ENCODE measurements at places on chromosomes 4 and X.

GRCh38 chr4:23947826-23948225, 58.0 kb upstream of the PPARGC1A start:
- DNase-seq, result no peak

DNA sequence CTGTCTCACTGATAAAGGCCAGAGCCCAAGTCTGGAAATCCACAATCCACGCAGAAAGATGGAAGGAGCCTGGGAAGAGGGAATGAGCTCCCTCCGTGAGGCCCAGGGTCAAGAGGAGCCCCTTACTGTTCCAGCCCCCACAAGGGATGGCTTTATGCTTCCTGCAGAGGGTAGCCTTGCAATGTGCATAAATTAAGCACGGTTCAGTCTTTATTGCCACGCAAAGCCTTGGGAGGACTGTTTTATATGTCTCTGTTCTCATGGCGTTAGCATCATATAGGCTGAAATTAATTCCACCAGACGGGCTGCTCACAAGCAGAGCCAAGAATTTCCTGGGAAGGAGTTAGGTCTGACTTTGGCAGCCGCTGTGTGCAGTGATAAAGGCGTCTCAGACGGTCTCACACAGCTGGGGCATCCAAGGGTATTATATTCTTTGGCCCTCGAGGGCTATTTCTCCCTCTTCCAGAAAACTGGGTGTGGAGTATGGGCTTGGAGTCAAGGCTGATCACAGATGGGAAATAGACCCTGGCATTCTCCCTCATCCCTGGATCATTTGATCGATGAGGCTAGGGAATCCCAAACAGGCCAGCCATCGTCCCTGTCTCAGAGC, 38.5 kb downstream of the CYTL1 start:
- DNase-seq, result peak; percentile 21

DNA sequence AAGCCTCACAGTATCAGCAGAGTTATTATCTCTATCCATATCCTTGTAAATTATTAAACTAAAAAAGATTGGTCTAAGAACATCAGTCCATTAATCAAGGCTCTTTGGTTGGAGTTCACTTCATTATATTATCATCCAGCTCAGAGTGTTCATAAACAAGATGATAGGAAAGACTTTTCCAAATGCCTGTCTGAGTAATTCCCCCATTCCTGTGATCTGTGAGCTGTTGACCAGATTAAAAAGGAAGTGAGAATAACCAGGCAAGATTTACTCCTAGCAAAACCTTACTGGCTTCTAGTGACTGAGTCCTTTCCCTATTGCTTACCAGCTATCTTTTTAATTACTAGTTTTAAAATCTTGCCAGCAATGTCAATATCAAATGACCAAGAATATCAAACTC, 14.9 kb downstream of the PKD2 start:
- DNase-seq, result no peak

- DNase-seq, result no peak
These were observed 133.6 kb downstream of the GPM6A start for GRCh38 chr4:175678451-175678850.

GRCh38 chr4:7196288-7196651, 3.9 kb downstream of the SORCS2 start:
- DNase-seq, result no peak

- DNase-seq, result no peak
These were observed 26.2 kb upstream of the USP46 start for GRCh38 chr4:52685316-52685715.

GRCh38 chr4:163966612-163967011, 472.1 kb downstream of the TMA16 start:
- no peak for DNase-seq

DNA sequence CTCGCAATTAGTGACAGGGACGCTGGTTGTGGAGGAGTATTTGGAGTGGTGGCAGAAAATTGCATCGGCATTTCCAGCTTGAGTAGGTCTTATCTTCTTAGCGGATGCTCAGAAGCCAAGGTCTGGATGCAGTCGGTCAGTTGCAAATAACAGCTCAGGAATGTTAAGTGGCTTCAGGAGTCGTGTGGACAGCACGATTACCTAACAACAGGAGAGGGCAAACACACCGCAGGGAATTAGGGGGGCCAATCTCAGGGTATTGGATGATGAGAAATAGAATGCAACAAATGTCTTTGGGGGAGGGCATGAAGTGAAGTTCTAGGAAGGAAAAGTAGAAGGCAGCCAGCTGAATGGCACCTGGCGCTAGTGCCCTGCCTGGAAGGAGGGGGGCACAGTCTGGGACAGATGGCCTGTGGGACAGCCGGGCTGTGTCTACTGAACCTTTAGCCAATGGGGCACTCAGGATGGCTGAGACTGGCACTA, 11.8 kb downstream of the RASL11B start:
- no peak for DNase-seq

- no peak for DNase-seq
These were observed 460.7 kb upstream of the RPS6KA3 start for GRCh38 chrX:20727447-20727846.

- DNase-seq, result no peak
These were observed 500 bp downstream of the CDX4 start for GRCh38 chrX:73447311-73447794.

DNA sequence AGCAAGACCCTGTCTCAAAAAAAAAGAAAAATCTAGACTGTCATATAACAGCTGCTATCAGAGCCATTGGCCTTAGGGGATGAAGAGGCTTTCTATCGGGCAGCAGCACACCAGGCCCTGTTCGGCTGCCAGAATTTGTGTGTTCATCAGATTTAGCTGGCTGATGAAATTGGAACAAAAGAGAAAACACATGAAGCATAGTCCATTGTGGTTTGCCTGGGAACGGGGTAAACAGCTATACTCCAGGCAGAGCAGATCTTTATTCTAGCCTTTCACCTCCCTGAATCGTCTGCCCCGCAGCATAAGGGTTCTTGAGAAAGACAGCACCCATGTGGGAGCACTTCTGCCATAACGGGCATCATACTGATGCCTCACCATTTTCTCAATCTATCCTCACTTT, 11.6 kb downstream of the TKTL1 start:
- no peak for DNase-seq

GRCh38 chr4:85151371-85151770, 184.9 kb upstream of the WDFY3 start:
- peak; percentile 54 for DNase-seq

DNA sequence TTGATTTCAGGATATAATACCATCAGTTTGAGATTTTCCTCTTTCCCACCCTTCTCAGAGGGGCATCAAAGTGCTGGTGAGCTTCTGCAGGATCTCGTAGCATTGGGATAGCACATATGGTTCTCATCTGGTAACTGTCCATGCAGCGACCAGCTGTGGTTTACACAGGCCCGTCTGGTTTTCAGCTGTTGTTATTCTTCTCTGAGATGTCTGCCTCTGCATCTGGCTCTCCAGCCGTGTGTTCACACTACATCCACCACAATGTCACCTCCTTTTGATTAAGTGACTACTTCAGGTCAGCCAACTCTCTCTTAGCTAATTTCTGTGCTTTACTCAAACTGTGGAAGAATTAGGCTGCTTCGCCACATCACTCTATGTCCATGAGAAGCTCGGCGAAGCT, 676.7 kb upstream of the TENM3 start:
- DNase-seq, result peak; percentile 39

DNA sequence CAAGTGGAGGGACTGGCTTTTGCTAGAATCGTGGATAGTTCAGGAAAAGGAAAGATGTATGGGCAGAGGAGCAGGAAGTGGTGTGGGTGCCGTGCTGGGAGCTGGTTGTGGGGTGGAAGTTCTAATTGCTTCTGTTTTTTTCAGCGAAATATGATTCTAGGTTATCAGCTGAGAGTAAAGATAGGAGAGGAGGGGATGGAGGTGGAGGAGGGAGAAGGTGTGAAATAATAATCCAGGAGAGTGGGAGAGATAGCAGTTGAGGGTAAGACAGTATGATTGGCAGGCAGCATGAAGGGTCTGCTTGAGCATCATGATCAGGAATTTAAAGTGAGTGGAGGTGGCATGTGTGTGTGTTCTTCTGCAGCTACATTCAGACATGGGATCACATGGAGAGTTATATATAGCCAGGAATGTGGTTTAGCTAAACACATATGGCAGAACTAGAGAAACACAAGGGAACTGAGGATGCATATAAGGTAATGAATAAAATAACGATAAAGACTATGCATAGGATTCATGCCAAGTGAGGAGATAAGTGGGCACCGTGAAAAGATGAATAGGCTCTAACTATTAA, 133.7 kb downstream of the ANK2 start:
- no peak for DNase-seq

DNA sequence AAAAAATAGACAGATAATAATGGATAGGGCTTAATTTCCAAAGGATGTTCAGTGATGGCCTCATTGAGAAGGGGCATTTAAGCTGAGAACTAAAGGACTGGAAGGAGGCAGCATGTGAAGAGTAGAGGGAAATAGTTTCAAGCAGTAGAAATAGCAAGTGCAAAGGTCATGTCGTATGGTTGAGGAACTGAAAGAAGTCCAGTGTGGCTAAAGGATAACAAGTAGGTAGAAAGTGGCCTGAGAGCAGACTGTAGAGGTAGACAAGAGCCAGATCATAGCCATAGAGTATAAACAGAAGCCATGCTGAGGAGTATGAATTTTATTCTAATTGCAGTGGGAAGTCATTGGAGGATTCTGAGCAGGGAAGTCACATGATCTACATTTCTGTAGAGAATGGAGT, 72.3 kb downstream of the GRIA3 start:
- DNase-seq, result no peak

DNA sequence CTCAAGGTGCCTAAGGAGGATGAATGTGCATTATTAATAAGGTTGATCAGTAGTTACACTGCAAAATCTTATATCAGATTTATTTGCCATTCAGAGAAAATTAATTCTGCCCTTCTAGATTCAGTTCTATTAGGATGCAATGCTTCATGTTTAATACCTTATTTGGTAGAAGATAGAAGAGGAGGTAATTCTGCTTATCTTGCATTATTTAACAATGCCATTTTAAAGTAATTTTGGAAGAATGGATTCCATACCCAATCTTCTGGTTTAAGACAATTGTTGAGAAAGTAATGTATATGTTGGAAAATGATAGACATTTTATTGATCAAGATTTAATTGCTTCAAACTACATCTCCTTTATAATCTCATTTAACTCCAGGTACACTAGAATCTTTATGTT, 360.9 kb downstream of the ADGRL3 start:
- no peak for DNase-seq

- DNase-seq, result no peak
These were observed 15.6 kb downstream of the ELF4 start for GRCh38 chrX:130094696-130095095.

DNA sequence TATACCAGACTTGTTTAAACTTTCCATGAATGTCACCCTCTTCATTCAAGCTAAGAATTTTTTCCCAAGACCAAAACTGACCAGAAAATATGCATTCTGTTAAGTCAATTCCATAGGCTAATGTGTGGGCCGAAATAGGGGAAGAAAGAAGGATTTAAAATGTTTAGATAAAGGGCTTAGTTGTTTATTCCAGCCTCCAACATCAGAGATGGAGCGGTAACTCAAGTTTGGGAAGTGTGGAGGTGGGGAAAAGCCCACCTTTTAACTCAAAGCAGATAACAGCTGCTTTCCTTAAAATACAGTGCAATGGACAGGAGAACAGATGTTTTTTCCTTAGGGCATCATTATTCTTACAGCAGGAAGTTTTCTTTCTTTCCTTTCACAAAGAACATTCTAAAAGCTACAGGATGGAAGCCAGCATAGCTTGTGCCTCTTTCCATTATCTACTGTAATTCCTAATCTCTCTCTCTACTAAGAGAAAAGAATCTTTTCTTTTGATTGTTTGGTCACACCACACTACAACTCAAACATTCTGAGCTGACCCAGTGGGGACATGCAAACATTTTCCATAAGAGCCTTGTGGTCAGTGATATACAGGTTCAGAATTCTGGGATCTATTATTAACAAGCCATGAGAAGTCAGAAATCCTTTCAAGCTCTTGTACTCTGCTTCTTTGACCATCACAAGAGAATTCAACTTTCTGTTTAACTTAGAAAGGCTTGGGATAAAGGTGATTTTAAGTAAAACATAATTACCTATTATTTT, 101.6 kb downstream of the PDE5A start:
- DNase-seq, result no peak

DNA sequence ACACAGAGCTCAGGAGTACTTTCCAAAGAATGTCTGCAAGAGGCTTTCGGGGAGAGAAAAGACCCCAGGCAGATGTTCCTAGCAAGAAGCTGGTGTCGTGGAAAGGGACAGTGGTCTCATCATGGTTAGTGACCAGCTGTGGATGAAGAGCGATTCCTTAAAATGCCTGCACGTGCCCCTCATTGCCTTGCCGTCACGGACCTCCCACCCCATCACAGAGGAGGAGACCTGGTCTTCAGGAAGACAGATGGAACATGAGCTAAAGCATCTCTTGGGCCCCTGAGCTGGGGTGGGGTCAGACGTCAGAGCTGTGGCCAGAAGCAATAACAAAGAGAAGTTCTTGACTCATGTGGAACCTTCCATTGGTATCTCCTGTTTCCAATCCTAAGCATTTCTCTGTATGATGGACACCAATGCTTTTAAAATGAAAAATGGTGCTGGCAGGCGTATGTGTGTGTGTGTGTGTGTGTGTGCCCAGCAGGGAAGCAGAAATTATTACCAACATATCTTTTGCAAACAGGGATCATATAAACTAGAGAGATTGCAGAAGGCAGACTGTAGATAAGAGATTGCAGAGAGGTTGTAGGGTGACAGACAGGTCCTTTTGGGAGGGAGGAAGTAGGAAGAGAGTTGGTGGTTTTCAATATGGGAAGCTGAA, 25.2 kb upstream of the ASMTL start:
- DNase-seq, result no peak
